ENCODE measurements at places on chromosomes 12 and 14.

DNA sequence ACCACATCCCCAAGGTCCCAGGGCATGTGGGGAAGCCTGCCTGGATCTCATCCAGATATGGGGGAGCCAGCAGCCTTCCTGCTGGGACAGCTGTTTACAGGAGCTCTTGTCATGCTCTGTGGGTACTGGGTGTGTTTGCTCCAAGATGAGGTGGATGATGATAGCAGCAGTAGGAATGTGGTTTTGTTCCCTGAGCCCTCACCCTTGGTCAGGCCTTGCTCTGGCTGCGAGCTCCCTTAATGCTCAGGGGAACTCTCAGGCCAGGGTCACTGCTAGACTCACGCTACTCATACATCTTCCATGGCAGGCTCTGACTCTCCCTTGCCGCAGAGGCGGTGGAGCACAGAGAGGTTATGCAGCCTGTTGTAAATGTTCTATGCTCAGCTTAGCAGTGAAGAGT is 990.3 kb downstream of the AACS start:
- DNase-seq, result no peak

GRCh38 chr14:75343911-75344310 is 65.3 kb downstream of the FOS start:
- no peak for DNase-seq

- no peak for DNase-seq
These were observed 15.1 kb upstream of the NEK9 start for GRCh38 chr14:75141967-75142366.

GRCh38 chr12:56593909-56594621 is 36.1 kb downstream of the BAZ2A start:
- no peak for DNase-seq

Data from cortex of kidney (tissue), 1 donor.